ENCODE measurements at places on chromosomes 7 and 10.
A peak's percentile ranks its signal among the peaks of the same experiment; 100 is the strongest.

DNA sequence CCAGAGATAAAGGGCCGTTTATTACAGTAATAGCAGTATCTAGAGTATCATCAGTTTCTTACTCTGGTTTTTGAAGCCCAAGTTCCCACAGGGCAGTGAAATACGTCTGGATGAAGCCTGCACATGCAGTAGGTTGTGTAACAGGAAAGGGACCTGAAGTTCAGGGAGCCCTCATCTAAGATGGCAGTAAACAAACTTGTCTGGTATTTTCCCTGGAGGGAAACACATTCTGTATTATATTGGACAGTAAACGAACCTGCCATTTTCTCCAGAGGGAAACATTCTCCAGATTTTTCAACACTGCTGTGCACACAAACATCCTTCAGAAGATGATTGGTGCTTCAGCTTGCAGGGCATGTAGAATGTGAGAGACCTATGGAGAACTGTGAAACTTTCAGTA is 189.9 kb downstream of the TFEC start:
- DNase-seq = no peak

- no peak for DNase-seq
Observed at GRCh38 chr10:5560142-5560816, 35.5 kb downstream of the CALML3 start.

GRCh38 chr7:47580175-47580706 is 1.7 kb downstream of the TNS3 start:
- DNase-seq = no peak

- DNase-seq = no peak
Observed at GRCh38 chr10:85908462-85908861, 458.1 kb downstream of the GRID1 start.

GRCh38 chr7:142960955-142961512 is 1.1 kb downstream of the KEL start:
- no peak for DNase-seq

DNA sequence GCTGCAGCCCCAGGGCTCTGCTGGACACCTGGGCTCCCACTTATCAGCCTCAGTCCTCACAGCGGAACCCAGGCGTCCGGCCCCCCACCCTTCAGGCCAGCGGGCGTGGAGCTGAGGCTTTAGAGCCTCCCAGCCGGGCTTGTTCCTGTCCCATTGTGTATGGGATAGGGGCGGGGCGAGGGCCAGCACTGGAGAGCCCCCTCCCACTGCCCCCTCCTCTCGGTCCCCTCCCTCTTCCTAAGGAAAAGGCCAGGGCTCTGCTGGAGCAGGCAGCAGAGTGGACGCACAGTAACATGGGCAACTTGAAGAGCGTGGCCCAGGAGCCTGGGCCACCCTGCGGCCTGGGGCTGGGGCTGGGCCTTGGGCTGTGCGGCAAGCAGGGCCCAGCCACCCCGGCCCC is 2.7 kb downstream of the NOS3 start:
- DNase-seq = no peak

DNA sequence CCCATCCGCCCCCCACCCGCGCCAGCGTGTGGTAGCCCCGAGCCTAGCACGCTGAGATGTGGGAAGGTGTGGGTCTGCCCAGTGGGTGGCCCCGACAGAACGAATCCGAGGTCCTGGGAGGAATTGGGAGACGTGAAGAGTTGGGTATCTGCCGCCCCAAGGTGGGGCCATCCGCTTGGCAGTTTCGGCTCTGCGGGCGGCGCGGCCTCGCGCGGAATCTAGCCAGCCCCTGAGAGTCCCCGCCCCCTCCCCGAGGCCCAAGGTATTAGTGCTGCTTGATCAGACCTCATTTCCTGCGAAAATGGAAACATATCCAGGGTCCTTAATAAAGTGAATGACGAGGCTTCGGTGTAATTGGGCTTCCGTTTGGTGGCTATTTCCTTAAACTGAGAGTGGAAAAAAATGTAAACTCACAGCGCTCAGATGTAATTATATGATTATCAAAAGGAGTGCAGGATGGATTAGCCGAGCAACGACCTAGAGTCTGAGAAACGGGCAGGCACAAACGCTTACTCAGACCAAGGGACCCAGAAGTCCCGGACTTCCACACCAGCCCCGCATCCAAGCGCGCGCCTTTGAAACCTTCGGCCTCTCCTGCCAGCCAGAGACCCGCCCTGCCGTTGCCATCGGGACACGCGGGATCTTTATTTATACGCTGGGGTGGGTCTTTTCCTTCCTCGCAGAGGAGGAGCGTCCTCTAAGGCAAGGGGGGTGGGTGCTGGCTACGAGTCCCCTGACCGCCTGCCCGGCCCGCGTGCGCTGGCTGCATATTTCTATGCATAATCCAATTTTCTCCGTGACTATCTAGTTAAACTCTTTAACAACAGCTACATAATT is 12.8 kb downstream of the LBX1 start:
- DNase-seq = no peak

DNA sequence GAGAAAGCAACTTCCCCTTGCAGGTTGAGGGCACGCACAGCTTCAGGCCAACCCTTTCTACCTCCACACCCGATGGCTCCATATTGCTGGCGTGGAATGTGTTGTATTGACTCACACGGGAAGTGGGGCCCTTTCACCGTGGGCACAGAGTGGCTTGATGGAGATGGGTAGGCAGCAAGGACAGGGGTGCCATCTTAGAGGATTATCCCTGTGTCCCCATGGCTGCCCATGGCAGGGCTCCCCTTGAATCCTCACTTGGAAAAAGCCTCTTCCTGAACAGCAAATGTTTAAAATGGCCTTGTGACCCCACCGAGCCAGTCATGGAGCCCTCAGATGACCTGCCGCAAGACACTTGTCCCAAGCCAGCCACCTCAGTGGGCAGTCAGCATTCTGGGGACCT is 31.2 kb downstream of the CXCL12 start:
- no peak for DNase-seq

DNA sequence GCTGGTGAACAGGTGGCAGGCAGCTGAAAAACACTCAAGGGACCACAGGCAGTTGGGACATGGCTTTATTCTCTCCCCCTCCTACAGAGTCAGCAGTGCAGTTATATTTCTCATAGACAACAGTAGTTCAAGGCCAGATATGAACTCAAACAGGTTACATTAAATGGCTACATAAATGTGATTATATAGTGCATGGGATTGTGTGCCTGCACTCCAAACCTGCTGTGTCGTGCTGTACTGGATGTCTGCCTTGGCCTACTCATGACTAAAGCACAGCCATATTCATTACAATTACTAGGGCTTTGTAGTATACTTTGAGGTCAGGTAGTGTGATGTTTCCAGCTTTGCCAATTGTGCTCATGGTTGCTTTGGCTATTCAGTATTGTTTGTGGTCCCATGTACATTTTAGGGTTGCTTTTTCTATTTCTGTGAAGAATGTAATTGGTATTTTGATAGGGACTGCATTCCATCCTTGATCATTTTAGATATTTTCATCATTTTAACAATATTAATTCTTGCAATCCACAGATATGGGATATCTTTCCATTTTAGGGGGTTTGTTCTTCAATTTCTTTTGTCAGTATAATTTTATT is 393.6 kb downstream of the CNTNAP2 start:
- DNase-seq = no peak

GRCh38 chr10:72563327-72563932 is 62.4 kb downstream of the MICU1 start:
- DNase-seq = no peak

DNA sequence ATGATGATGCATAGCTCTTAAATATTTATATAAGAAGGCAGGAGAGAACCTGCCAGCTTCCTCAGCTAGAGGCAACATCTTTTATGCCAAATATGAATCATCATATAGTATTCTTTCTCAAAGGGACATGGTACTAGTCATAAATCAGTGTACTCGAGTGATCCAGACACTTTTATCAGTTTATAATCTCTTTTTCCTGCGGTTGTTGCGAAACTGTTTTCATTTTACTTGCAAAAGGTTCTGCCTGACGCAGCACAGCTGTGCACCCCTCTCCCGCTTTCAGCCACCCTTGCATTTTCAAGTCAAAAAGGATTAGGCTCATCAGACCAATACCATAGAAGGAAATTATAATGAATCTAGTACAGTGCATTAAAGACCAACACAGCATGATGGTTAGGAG is 332.3 kb upstream of the PRKCQ start:
- DNase-seq = no peak

DNA sequence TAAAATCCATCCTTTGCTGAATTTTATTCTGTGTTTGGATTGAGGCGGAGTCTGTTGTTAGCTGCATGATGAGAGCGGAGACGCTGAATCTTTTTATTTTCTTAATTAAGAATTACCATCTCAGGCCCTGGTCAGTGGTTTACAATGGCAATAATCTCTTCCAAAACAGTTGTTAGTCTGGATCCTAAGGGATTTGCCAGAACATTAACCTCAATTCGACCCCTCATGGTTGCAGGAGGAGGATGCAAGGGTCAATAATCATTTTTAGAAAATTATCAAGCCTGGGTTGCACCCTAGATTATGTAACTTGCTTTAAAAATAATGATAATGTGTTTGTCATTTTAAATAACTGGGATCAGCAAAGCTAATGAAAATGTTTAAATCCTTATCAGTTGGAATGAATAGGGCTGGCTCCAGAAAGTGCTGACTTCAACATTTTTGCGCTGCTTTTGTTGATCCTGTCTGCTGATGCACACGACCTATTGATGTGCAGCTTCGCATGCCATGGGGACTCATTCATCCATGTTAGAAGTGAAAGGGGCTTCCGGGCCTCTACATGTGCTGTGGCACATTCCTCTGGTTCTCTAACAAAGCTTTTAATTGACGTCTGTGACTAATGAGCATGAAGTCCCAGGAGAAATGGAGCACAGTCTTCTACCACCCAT is 80.7 kb upstream of the KIAA1217 start:
- DNase-seq = no peak

DNA sequence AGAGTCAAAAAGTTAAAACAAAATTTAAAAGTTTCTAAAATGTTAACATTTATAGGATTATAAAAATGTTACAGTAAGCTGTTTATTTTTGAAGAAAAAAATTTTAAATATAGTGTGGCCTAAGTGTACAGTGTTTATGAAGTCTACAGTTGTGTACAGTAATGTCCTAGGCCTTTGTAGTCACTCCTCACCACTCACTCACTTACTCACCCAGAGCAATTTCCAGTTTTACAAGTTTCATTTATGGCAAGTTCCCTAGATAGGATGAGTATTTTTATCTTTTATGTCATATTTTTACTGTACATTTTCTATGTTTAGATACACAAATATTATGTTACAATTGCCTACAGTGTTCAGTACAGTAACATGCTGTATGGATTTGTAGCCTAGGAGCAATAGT is 419.9 kb downstream of the ARL4A start:
- DNase-seq = no peak

DNA sequence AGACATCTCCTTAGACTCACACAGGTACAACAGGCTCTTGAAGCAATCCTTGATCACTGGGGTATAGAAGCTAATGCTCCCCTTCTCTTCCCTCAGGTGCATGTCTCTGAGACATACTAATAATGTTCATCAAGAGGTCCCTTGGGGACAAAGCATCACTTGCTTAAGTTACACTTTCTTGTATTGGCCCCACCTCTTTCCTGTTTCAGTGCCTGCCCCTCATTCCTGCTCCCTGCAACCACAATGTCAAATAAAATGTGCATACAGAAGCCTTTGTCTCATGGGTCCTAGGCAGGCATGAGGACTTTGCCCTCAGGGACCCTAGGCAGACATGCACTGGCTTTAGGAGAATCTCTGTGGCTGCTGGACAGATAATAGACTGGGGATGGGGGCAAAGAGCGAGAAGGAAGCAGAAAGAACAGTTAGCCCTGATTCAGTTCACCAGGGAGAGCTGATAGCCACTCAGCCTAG is 175.0 kb upstream of the NPY start:
- DNase-seq = no peak

DNA sequence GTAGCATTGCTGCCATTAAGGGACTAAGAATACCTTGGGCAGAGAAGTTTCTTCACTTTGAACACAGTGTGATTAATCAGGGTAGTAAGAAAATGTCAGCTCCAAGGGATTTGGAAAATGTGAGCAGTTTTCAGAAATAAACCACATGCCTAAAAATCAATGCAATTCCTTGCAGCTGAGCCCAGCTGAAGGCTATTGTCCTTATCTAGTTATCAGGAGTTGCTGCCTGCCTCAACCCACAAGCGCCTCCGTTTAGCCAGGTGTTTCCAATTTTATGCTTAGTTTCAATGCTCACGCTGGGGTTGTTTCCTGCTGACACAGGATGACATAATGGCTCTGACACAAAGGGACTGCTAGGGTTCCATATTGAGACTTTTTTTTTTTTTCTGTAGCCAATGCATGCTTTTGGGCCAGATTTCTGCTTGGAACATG is 132.3 kb upstream of the ANK3 start:
- peak; percentile 2 for DNase-seq

GRCh38 chr10:114135476-114135875 is 38.5 kb downstream of the CCDC186 start:
- DNase-seq = no peak

DNA sequence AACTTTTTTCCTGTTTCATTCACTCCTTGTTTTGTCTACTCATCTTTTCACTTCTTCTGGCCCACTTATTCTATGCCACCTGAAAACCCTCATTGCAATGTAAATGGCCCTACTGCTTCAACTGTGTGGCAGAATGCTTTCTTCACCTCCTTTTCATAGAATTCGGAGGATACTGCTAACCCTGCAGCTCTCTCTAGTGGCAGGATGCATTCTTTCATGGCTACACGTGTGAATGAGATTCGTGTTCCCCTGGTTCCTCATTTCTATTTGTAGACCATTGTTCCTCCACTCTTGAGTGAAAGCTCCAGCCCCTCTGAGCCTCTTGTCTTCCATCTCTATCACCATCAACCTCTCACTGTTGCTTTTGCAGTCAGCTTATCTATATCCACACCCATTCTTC is 20.9 kb upstream of the CYP26C1 start:
- DNase-seq = no peak

- DNase-seq = no peak
Observed at GRCh38 chr10:28382525-28383269, 79.8 kb upstream of the MPP7 start.

DNA sequence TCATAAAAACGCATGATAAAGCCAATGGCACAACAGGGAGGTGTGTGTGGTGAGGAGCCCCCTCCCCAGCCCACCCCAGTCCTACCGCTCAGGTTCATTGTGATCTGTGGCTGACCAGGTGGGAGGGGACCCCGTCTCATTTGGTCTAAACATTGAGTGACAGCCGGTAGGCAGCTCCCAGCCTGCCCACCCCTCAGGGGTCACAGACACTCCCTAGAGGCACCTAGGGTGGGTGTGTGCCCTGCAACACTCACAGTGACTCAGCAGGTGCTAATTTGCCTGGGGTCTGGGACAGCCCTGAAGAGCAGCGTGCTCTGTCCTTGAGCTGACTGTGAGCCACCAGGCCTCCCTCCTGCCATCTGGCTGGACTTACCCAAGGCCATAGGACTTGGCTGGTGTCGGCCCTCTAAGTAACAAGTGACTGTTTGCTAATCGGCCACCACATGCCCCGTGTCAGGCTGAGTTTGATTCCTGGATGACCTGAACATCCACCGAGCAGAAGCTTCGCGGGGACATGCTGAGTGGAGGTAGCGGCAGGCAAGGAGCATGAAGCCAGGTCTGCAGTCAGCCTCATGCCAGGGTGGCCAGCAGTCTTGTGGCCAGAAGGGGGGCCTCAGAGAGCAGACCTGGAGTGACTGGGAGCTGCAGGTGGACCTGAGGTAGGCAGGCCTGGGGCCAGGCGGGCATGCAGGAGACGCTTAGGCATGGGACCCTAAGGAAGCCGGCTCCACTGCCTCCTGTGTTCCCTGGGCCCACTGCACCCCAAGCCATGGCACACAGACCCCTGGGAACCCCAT is 282.3 kb upstream of the SHH start:
- no peak for DNase-seq

GRCh38 chr7:49403844-49404243 is 369.6 kb upstream of the VWC2 start:
- DNase-seq = no peak

GRCh38 chr7:47382200-47382599 is 199.7 kb downstream of the TNS3 start:
- DNase-seq = no peak
